ENCODE measurements at places on chromosomes 2 and 18.

GRCh38 chr2:54546923-54547720 lies 91.0 kb downstream of the SPTBN1 start:
- DNase-seq, result no peak

GRCh38 chr2:8548065-8548618 lies 133.7 kb upstream of the ID2 start:
- no peak for DNase-seq

DNA sequence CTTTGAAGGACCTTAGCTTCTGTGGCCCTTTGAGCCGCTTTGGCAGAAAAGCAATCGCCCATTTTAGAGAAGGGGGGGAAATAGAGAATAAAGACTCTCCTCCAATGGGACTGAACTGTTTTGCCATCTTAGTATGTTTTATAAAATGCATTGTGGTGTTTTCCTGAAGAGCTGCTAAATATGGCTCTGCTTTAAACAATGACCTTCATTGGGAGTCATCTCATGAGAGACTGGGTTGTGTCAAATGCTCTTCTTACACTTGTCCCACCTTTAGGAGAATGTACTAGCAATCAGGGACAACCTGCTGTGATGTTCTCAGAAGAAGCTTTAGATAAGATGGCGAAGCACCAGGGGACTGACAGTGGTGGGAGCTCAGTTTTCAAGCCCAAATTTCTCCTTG lies 418.9 kb upstream of the POU3F3 start:
- DNase-seq, result no peak

- DNase-seq, result peak; percentile 20
Observed at GRCh38 chr2:128178650-128179460, 87.9 kb downstream of the UGGT1 start.

DNA sequence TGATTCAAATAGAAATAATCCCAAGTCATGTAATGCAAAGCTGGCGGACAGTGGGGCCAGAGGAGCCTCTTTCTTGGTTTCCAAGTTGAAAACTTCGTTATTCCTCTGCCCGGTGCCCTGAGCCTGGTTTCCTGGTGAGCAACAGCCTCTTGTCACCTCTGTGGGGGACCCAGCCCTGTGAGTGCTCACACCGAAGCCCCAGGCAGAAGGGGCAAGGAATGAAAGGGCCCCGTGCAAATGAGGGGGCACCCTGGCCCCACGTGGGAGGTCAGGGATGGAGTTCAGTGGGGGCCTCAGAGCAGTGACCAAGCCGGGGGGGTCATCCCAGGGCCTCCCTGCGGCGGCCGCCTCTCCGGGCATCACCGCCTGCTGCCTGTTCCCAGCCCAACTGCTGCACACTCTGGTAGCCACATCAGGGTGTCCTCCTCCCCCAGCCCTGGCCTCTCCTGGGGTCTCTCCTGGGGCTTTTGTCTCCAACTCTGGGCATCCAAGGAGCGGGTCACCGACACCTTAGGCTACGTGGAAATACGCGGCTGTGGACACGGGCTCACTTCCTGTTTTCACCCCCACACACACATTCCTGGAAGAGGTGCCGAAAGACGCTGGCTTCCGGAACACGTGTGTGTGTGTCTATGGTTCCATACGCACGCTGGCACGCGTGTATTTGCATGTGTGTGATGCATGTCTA lies 64.5 kb downstream of the TWIST2 start:
- DNase-seq, result no peak

DNA sequence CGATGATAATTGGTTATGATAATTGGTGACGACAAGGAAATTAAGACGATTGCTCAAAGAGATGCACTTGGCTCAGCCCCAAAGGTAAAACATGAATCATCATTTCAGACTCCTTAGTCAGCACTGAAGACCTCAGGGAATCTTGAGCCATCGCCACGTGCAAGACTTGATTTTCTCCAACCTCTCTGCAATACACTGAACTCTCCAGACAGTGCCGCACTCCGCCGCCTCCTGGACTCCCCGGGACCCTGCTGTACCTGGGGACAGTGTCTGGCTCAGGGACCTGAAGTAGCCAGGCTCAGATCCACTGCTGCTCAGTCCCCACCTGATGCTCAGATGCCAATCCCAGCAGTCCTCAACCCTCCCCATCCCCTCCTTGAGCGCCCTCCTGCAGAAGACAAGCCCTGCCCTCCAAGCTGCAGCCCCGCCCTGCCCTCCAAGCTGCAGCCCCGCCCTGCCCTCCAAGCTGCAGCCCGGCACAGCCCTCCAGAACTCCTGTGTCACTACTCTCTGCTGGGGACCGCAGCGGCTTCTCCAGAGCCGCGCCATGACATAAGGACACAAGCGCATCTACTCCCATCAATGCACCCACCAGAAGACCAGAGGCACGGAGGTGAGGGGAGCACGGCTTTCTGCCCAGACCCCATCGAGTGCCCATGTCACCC lies 1.1 kb downstream of the TMEM18 start:
- DNase-seq, result peak; percentile 53

GRCh38 chr2:23593752-23594459 lies 208.9 kb downstream of the KLHL29 start:
- peak; percentile 76 for DNase-seq

DNA sequence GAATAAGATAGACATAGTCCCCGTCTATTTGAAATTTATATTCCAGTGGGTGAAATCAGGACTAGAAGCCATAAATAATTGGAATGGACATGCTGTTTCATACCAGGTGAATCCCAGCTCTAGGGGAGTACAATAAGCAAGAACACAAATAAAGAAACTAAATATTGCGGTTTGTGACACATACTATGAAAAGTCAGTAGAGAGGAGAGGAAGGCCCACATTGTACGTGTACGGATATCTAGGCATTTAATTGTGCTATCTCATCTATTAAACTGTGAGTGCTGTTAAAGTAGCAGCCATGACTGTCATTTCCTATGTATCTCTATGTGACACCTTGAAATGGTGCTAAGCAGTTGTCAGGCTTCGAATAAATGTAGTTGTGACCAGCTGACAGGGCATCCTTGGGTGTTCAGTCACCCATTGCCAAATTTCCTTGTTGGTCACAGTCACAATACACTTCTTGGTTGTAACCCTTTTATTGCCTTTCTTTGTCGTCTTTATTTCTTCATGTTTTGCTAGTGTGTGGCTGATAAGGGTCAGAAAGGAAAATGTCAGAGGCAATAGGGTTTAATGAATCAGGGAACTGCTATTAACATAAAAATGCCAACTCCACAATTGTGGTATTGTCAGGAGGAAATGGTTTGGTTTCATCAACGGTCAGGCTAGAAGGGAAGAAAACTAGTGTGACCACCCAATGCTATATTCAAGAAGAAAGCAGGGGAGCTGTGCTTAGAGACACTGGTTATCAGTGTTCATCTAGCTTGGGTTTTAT lies 31.5 kb downstream of the CPO start:
- DNase-seq, result no peak
